ENCODE measurements at places on chromosomes 4 and X.
A peak's percentile ranks its signal among the peaks of the same experiment; 100 is the strongest.

GRCh38 chr4:47914220-47914925 is at the start of gene NFXL1:
Gene NFXL1, minus strand, starts transcription at chr4:47914583. Its CDS starts 380 bp downstream, at chr4:47914203.
- peak; percentile 97 for DNase-seq

- DNase-seq, result no peak
These were observed 9.0 kb upstream of the MAGEA8 start for GRCh38 chrX:149871940-149872339.

GRCh38 chr4:118751629-118752323 is 66.6 kb downstream of the METTL14 start:
- no peak for DNase-seq

DNA sequence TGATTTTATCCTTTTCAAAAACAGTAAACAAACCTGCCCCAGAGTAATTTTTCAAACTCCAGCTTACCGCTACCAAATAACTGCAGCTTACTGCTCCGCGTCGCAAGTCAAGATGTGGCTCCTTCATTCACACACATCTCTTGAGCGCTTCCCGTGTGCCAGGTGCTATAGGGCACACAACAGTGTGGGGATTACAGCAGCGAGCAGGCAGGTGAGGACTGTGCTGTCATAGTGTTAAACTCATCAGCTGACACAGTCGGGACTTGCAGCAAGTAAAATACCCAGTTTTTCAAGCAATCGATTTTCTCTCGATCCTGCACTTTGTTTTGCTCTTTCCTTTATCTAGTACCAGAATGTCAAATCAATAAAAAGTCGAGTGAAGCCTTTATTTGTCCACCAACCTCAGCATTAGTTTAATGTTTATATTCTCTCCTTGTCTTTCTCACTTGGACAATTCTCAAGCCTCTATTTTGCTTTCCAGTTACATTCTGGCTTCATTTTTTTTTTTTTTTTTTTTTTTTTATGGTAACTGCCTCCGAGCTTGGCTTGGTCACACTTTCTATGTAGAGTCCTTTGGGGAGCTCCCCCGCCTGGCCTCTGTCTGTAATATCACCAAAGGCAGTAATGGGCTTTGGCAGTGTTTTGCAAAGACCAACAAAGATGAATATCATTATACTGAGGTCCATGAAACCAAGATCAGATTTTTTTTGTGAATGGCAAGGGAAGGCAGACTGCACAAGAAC is 8.3 kb upstream of the ASB5 start:
- DNase-seq, result peak; percentile 4

GRCh38 chrX:133412246-133412645 is 3.0 kb downstream of the GPC4 start:
- no peak for DNase-seq

DNA sequence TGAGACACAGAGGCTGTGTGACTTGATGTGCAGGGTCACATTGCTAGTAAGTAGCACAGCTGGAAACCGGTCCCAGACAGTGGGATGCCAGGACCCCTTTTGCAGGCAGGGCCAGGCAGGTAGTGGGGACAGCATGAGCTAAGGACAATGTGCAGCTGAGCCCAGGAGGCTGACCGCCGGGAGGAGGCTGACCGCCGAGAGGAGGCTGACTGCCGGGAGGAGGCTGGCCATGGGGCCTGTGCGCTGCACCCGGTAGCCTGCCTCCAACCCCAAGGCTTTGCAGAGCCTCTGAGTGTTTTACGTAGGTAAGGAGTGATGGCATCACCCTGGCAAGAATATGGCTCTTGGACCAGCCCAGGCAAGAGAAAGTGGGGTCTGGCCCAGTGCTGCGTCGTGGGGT is 58.9 kb downstream of the TBC1D14 start:
- DNase-seq, result no peak

DNA sequence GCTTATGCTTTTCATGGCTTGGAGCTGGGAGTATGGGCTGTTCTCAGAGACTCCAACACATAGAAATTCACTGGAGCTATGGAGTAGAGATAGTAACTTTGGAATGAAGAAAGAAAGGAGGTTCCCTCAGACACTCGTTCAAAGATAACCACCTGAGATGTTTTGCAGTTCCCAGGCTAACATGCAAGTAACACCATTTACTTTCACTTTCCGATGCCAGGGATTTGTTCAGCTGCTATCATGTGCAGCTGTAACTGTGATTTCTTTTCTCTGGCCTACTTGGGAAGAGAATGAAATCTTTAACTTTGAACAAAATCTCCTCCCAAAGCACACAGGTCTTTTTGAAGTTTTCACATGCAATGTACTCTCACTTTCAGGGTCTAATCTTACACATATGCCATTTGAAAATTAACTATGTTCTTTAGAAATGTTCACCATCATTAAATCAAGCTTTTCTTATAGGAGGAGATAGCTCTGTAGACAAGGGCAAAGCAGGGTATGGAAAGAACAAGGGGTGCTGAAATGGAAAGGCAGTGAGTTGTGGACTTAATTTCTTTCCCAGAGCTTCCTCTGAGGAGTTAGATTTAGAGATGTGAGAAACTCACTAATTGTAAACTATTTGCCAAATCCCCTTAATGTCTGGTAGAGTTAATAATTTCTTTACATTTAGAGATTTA is 514.3 kb downstream of the PDHA2 start:
- no peak for DNase-seq

DNA sequence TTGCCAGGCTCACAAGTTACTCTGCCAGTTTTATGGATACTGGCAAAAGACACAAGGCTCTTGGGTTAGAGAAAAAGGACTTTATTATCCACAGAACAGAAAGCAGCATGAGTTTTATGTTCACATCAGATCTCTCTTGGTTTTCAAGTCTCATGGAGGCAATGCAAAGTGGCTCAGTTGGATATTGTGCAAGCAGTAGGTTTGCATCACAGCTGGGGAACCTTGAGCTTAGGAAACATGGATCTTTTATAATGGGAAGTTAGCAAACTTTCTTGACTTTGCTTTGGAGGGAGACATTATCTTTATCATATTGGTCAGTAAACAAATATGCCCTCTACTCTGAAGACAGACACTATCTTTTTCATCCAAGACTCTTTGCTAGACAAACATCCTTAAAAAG is 109.2 kb upstream of the GRPR start:
- DNase-seq, result peak; percentile 61

DNA sequence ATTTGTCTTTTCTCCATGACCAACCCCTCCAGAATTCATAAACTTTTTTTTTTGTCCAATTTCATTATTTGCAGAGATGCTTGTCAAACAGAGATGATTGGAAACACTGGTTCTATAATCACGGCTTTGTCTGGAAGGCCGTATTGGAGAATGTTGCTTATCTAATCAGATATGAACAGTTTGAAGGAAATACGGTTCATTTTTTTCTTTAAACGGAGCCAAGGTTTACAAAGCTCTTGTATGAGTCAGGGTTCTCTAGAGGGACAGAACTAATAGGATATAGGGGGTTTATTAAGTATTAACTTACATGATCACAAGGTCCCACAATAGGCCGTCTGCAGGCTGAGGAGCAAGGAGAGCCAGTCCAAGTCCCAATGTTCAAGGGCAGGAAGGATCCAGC is 1415.8 kb downstream of the C4orf33 start:
- DNase-seq, result no peak

GRCh38 chrX:12701628-12702027 is 89.6 kb upstream of the PRPS2 start:
- DNase-seq, result peak; percentile 45

- DNase-seq, result no peak
These were observed 686.1 kb upstream of the AADAT start for GRCh38 chr4:170775851-170776250.

GRCh38 chr4:117596917-117597480 is 437.3 kb upstream of the NDST3 start:
- no peak for DNase-seq

DNA sequence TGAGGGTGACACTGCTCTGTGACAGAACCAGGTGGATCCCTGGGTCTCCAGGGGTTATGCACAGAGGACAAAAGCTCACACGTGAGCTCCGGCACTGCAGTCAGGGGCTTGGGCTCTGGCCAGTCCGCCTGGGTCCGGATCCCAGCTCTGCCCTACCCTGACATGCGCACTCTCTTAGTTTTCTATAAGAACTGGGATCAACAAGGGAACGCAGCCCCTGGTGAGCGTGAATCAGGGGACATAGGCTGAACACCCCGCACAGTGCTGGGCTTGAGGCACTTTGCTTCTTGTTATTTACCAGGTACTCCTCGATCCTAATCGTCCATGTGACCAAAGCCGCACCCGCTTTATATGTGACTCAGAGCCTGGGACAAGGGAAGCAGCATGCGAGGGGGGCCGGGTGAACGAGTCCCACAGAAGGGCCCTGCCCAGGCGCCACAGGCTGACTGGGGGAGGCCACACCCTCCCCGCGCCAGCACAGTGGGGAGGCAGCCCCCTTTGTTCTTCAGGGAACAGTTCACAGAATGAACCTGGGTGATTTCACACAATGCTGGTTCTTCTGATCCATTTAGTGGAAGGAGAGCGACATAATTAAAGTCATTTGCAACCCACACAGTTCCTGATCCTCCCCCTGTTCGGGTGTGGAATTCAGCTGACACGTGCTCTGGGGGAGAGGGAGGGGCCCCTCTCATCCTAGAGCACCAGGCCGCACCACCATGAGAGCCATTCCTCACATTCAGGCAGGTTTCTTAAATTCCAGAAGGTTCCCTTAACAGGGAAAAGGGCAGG is 55.5 kb downstream of the WFS1 start:
- no peak for DNase-seq

DNA sequence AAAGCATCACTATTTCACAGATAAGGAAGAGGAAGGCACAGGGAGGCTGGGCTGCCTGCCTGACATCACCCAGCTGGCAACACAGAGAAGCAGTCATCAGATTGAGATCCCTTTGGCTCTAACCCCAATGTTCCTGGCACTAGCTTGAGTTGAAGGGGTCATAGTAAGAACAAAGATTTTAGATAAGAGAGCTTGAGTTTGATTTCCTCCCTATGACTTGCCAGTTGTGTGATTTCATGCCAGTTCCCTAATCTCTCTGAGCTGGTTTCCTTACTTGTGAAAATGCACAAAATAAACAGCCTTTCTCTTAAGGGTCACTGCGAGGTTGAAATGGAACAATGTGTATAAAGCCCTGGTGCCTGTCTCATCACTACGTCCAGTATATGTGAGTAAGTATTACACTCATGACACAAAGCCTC is 475.4 kb upstream of the HS3ST1 start:
- DNase-seq, result no peak

GRCh38 chrX:37350034-37350365 is 836 bp downstream of the PRRG1 start:
- no peak for DNase-seq

DNA sequence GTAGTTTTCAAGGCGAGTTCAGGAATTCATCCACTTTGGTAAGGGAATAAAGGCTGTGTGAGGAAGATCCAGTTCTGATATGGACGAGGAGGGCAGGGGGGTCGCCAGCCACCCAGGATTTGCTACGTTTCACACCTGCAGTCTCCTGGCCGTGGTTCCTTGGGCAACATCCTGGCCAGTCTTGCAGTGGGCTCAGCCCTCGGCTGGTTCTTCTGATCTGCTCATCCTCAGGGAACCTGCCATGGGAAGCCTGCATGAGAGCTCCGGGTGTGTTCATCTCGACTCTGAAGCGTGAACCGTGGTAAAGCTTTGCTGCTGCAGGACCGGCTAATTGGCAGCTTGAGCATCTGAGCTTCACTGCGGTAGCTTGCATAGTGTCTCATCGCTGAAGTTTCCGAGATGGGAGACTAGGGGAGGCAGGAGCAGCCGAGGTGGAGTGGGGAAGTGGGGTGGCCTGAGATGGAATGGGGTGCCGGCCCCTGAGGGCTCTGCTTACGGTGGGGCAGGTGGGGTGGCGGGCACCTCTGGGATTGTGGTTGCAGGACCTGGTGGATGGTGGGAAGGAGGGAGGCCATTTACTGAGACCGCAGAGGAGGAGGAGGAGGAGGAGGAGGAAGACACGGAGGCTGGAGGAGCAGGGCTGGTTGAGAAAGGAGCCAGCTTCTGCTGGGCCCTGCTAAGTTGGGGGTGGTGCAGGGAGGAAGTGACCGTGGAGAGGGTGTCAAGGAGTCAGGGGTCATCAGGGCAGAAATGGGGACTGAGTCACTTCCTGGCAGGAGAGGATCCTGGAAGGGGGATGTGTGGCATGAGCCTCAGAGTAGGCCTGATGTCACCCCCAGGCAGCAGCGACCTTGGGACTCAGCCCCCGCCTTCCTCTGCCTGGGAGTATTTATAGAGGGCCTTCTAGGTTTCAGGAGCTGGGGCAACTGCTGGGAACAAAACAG is 213.1 kb upstream of the PSAPL1 start:
- peak; percentile 95 for DNase-seq

GRCh38 chrX:138690591-138690990 is 20.9 kb downstream of the FGF13 start:
- no peak for DNase-seq

DNA sequence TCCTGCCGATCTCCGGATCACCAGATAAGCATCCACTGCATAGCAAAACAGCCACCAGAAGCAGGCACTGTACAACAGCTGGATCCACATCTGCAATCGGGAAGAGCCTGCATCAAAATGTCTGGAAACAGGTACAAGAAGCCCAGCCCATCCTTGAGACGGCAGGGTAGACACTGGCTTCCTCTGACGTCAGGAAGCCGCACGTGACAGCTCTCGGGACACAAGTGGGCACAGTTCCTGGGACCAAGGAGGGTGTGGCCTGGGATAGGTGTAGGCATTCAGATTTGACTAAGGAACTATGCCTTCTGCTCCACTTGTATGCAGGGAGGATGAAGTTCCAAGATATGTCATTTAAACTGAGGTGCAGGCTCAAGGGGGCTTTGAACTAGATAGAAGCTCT is 6.3 kb downstream of the GPR143 start:
- no peak for DNase-seq

All from inflammatory macrophage (primary cell).